ENCODE measurements at places on chromosomes 16 and 17.

- H3K27me3 ChIP-seq = no peaks in the 10 kb centered on the region
- H3K4me1 ChIP-seq = no peaks in the 10 kb centered on the region
- no peak overlapping the region for H3K4me3 ChIP-seq
- DNase-seq = no peak
- H3K27ac ChIP-seq = no peak overlapping the region
These were observed 18.1 kb downstream of the TMC6 start for GRCh38 chr17:78110363-78111015.

DNA sequence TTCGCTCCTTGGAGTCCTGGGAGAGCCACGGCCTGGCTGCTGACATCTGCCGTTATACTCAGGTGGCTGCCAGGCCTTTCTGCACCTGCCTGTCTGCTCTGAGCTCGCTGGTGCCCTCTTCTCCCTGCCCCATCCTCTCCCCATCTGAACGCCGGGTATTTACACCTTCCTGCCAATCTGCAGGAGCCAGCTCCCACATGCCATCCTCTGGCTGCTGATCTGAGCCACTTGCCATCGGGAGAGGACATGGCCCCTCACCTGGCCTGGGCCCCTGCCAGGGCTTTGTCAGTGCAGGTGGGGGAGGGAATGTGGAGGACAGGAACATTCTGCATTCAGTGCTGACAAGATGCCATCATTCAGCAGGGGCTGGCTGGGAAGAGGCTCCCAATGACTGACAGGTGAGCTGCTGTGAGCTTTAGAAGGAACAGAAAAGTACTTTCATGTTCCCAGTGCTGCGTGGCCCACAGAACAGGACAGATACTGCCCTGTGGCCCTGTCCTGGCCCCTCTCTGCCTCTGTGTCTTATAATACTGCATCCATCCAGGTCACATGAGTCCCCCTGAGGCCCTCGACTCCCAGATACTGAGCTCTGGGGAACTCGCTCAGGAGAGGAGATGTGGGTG is 96.3 kb upstream of the ZNF469 start:
- H3K4me1 ChIP-seq = no peaks in the 10 kb centered on the region
- no peak overlapping the region for H3K27ac ChIP-seq
- DNase-seq = no peak
- H3K27me3 ChIP-seq = no peaks in the 10 kb centered on the region

DNA sequence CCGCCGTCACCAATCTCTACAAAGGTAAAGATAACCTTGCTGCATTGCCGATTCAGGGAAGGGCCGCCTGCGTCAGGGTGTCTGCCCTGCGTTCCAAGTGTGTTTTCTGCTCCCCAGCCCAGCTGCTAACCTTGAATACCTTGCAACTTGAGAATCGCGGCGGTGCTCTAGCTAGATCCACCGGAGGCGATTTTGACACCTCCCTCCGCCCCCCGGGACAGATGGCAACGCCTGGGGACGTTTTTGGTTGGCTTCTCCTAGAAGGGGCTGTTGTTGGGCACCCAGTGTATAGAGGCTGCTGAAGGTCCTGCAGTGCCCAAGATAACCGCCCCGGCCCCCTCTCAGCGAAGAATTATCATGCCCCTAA is 1.5 kb downstream of the HAPSTR1 start:
- peak; percentile 31 for DNase-seq
- H3K4me1 ChIP-seq = peaks cover 8% of the 10 kb centered on the region
- H3K36me3 ChIP-seq = peaks cover 13% of the 10 kb centered on the region
- no peaks in the 10 kb centered on the region for H3K27me3 ChIP-seq
- peak overlapping the region; percentile 73 for H3K27ac ChIP-seq

- DNase-seq = no peak
- H3K27me3 ChIP-seq = no peaks in the 10 kb centered on the region
- peak overlapping the region; percentile 9 for H3K27ac ChIP-seq
- peaks cover 2% of the 10 kb centered on the region for H3K4me1 ChIP-seq
These were observed 422 bp downstream of the UQCC4 start for GRCh38 chr16:1420111-1420539.
